Cerebellar nuclear complex (tissue), 1 donor: ENCODE measurements at places on chromosomes 3 and 15.

- no peak for DNase-seq
Measured at GRCh38 chr15:70245932-70246622, 148.4 kb upstream of the TLE3 start.

DNA sequence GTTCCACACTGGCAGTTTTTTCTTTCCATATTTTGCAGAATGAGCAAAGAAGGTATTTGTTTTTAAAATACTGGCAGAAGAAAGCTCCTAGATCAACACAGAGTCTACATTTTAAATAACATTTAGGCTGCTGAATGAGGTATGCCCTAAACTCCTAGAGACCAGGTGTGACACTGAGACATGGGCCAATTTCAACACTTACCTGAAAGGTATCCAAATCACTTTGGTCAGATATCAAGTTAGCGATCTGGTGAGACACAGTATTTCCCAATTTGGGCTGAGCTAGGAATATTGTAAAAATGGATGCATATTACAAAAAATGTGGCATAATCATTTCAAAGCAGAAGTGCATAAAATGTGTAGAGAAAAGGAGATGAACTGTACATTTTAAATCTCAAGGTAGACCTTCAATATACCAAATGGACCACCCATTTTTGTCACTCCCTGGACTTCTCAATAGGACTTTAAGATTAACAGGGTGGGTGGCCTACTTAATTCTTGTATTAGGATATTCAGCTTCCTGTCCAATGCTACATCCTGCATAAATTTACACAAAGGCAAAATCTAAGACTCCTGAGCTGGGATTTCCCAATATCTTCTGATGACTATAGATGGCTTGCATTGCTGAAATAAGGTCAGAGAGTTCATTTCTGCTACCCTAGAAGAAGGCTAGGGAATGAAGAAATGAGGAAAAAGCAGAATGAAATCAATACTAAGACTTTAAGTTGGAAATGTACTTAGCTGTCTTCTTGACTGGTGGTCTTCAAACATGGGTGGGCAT is 487.8 kb downstream of the FOXP1 start:
- no peak for DNase-seq

DNA sequence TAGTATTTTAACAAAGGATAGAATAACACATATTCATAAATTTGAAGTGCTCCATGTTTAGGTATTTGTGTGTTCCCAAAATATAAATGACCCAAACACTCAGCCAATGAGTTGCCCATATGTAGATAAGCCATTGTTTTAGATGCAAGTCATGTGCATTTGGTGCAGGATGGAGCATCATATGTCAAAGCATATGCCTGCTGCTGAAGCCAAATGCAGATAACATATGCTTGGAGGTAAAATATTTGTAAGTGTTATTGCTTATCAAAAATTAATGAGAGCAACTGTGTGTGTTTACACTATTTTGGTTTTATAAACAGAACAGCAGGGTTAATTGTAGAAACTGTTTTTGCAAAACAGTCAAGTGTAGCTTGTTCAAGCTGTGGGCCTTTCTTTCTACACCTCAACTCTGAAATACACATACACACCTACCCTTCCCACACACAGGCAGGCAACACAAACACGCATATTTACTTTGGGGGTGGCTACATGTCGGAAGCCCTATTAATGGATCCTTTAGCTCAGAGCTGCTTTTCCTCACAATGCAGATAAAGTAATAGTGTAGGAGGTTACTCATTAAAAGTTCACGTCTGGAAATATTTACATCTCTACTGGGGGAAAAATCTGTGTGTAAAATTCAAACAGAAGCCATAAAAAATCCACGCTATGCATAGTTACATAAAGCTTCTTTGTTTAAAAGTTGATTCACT is 521.4 kb downstream of the ZNF385D start:
- DNase-seq = no peak

DNA sequence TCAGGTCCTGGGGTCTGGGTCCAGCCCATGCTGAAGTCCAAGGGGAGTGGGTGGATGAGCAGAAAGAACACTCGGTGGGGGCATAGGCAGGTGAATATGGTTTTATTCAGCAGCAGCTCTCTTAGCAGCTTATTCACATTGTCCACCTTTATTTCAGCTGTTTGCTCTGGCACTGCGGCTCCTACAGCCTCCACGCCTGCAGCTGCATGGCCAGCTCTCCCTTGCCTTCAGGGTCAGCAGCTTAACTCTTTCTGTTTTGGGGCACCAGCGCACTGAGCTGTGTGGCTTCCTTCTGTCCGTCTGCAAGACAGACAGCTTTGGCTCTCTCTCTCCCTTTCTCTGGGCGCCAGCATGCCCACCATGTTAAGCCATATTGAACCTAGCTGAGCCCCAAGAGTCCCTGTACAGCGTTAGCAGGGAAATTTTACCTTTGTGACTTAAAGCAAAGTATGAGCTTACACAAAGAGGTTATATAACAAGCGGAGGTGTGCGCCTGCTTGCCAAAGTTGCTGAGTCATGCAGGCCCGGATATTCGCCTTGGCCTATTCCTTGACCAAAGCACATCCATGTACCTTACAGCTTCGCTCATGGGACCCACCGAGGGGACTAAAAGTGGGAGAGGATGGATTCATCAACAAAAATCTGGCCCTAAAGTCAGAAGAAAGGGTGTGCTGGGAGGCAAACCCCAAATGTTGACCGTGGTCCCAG is 170.1 kb upstream of the PFN2 start:
- DNase-seq = no peak

DNA sequence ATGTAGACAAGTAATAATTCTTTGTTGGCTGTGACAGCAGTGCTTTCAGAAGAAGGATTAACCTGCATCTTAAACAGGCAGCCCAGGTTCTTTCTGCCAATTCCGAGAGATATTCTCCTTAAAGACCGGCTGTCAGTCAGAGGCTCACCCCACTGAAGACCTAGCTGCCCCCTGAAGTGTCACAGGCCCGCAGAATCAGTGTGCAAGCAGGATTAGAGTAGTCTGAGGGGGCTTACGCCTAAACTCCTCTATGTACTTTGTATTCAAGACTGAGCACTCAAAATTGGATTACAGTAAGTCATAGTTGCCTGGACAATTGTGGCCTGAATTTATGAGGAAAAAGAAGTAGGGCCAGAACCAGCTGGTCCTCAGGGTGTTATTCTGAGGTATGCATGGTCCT is 342.9 kb downstream of the CLSTN2 start:
- no peak for DNase-seq

DNA sequence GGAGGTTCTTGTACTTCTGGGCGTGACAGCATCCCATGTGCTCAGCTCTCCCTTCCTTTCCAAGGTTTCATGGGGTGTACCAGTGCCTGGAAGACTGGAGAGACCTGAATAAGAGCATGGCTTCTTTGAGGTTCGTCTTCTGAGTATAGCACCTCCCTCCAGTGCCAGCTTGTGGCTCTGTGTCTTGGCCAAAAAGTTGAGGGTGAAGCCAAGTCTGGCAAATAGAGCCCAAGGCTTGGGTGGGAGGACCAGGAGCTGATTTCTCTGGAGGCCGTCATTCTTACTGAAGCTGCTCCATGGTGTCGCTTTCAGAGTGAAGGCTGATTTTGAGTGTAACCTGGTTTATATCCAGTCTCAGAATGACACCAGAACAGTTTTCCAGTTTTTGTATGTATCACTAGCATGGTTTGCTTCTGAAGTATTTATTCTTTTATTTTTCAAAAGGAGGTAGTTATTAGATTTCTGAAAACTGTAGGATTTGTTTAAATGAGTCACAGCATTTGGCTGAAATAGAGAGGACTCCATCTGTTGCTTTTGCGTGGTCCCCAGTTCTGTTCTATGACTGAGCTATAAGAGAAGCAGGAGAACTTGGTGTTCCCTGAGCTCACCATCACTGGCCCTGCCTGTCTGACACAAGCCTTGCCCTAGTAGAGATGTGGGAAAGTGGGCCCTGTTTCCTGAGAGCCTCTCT is 47.2 kb downstream of the BSN start:
- DNase-seq = no peak

- DNase-seq = no peak
Measured at GRCh38 chr15:100997442-100997841, 78.3 kb downstream of the LRRK1 start.

- no peak for DNase-seq
Measured at GRCh38 chr3:152865668-152866245, 30.8 kb downstream of the P2RY1 start.

- DNase-seq = no peak
Measured at GRCh38 chr15:75775296-75776064, 62.8 kb upstream of the CSPG4 start.

- DNase-seq = no peak
Measured at GRCh38 chr3:71001303-71001830, 582.2 kb downstream of the FOXP1 start.

GRCh38 chr15:101068961-101069653 is 149.9 kb downstream of the LRRK1 start:
- no peak for DNase-seq

DNA sequence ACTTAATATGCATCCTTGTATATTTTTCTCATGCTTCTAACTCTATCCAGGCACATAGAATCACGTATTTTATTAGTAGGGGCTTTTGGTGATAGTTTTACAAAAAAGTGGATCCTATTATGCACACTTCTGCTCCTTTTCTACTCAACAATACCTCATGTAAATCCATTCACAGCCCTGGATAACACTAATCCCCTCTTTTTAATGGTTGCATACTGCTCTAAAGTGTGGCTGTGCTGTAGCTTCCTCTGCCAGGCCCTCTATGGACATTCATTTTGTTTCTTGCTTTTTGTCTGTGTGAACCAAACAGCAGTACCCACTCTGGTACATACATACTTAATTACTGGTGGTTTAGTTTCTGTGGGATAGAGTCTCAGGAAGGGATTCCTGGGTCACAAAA is 51.3 kb upstream of the SCAANT1 start:
- no peak for DNase-seq

DNA sequence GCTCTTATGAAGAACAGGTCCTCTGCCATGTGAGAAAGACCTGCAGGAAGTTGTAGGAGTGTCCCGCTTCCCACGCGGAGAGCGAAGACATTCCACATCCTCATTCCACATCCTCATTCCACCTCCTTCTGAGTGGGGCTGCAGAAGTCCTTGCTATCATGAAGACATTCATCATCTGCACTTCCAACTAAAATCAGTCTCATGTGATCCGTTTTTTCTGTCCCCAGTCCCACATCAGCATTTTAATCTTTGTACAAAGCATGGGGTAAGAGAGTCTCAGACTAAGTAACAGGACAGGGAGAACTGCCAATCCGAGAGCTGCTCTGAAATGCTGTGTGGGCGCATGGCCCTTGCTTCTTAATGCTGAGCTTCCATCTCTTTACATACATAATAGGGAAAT is 227.2 kb downstream of the RSRC1 start:
- DNase-seq = no peak

GRCh38 chr3:65762235-65762580 is 276.5 kb downstream of the MAGI1 start:
- DNase-seq = no peak

DNA sequence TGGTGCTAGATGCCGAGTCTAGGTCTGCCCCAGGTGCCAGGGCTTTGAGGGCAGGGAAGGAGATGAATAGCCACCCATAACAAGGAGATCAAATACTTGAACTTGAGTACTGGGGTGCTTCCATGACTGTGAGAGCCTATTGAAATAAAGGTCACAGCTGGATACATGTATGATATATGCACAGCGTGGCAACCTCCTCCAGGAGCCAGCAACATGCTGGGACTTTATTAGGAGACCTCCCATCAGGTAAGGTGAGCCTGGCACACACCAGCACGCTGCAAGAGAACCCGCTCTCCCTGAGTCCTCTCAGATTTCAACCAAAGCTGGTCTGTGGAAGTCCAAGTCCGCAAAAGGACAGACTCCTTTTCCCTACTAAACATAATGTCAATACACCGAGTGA is 10.5 kb upstream of the HES1 start:
- no peak for DNase-seq

DNA sequence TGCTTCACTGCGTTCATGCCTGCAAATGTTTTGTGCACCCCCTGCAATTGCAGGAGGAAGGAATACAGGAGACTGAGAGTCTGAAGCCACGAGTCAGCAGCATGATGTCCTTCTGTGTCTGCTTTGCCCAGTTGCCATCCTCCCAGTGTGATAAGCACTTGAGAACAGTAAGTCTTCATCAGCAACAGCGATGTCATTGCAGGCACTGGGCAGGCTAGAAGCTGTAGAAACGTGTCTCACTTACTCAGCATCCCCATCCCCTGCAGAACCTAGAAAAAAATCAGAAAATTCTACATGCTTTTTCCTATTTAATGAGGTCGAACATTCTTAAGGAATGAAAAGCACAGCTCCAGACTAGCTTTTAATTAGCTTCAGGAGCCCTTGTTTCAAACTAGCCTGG is 156.5 kb upstream of the LPP start:
- DNase-seq = no peak

DNA sequence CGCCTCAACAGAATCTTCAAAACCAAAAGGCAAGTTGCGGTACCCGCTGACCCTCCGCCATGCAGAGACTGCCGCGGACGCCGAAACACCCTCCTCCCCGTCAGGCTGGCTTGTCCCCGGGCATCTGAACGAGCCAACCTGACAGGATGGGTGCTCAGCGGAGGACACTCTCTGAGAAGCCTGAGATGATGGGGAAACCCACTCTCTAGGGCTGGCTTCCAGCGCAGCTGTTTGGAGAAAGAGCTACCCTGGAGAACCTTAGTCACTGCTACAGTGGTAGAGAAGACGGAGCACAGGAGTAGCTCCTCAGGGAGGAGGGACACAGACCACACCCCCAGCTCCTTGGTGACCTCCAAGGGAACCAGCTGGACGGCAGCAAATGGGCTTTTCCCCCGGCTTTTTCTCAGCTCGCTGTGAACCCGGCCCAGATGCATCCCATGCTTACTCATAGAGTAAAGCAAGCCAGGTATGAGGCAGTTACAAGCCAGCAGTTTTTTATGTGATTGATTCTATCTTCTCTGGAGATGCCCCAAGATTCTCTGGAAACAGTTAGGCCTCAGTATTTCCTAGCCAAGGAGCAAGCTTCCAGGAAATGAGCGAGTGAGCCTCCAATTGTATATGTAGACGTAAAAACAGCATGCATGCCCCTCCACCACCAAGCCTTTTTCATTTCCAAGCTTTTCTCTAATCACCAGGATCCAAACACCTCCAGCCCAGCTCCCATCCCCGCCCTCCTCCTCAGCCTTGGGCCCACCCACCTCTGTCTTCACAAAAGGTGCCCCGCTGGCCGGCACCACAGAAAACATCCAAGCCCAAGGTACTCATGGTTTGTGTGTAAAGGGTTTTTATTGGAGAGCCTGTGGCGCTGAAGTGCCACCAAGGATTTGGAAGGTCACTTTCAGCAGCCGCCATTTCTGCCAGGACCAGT is 38.7 kb downstream of the FAM174B start:
- DNase-seq = no peak

DNA sequence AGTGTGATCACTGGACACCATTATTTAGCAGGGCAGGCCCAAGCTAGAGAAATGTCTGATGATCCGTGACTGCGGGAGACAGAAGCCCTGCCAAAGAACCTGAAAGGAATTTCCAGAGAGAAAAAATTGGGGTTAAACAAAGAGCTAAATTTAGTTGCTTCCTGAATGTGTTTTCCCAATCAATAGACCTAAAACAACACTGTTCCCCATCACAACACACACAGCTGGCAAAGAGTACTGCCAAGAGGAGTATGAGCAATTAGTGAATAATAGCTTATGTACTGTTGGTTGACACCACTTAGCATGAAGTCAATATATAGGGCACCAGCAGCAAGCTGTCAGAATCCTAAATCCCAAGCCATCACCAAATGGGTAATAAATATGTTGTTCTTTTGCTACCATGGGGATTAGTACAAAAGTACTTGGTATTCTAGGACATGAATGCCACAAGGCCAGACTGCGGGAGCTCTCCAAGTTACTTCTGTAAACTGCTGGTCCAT is 35.7 kb downstream of the CLK3 start:
- no peak for DNase-seq
